Calu3 (cell line): ENCODE measurements at places on chromosomes 12 and 14. TPM values are rescaled to one million over a fixed set of nuclear protein-coding genes. Genes with fewer than 3 reads are reported as not detected.

The LGALS3 gene
- 429 and 672 TPM in 2 replicates for total RNA-seq

The PLEKHD1 gene
- 0.56 and 0.73 TPM in 2 replicates for total RNA-seq

The DCAF4 gene
- total RNA-seq: 20.8 and 21.6 TPM in 2 replicates

The MMP14 gene
- 7.8 and 10.5 TPM in 2 replicates for total RNA-seq

The FRS2 gene
- total RNA-seq: 27.5 and 34.5 TPM in 2 replicates

The NTF3 gene
- total RNA-seq: not detected in 2 replicates

The GALNT16 gene
- 2.5 and 4.0 TPM in 2 replicates for total RNA-seq

The TNFAIP2 gene
- 113 and 195 TPM in 2 replicates for total RNA-seq

The ZFYVE26 gene
- total RNA-seq: 19.9 and 22.5 TPM in 2 replicates

The FLVCR2 gene
- 0.61 and 1.4 TPM in 2 replicates for total RNA-seq

The KLRG1 gene
- total RNA-seq: 0.38 and 0.66 TPM in 2 replicates

The CAPZA3 gene
- total RNA-seq: 0.34 and 0.45 TPM in 2 replicates

The ARHGEF25 gene
- 2.2 and 4.7 TPM in 2 replicates for total RNA-seq

The NPC2 gene
- total RNA-seq: 122 and 142 TPM in 2 replicates

The FCF1 gene
- 58.0 and 60.9 TPM in 2 replicates for total RNA-seq

The OR6C1 gene
- total RNA-seq: not detected in 2 replicates

The ATL1 gene
- 3.1 and 4.9 TPM in 2 replicates for total RNA-seq

The SOX5 gene
- total RNA-seq: not detected in 2 replicates

The SAMD15 gene
- 0.52 and 1.1 TPM in 2 replicates for total RNA-seq

The CDKN3 gene
- total RNA-seq: 41.1 and 50.3 TPM in 2 replicates

The GPR84 gene
- total RNA-seq: not detected in 2 replicates

The MGP gene
- 0.64 TPM in 1 of 2 replicates, not detected in the other for total RNA-seq

The KRT83 gene
- not detected in 2 replicates for total RNA-seq

The TBC1D30 gene
- 21.4 and 29.4 TPM in 2 replicates for total RNA-seq

The HELB gene
- total RNA-seq: 9.4 and 9.6 TPM in 2 replicates

The RFLNA gene
- not detected in 2 replicates for total RNA-seq

The CCDC91 gene
- 25.6 and 30.9 TPM in 2 replicates for total RNA-seq

The MOK gene
- 89.7 and 107 TPM in 2 replicates for total RNA-seq

The TCL1A gene
- total RNA-seq: not detected in 2 replicates

The CAPRIN2 gene
- total RNA-seq: 48.5 and 52.2 TPM in 2 replicates

The PMCH gene
- total RNA-seq: not detected in 2 replicates

The KRT71 gene
- not detected in 2 replicates for total RNA-seq

The KRT75 gene
- not detected in 2 replicates for total RNA-seq

The GARIN6 gene
- not detected in 2 replicates for total RNA-seq

The ALX1 gene
- 2.5 and 2.9 TPM in 2 replicates for total RNA-seq

The CAMKK2 gene
- 34.0 and 35.7 TPM in 2 replicates for total RNA-seq

The CRACR2A gene
- total RNA-seq: 9.5 and 11.1 TPM in 2 replicates

The NOPCHAP1 gene
- total RNA-seq: 22.4 and 24.3 TPM in 2 replicates

The MANSC1 gene
- total RNA-seq: 71.8 and 74.5 TPM in 2 replicates

The GLS2 gene
- total RNA-seq: 1.9 and 2.7 TPM in 2 replicates

The ADAM20 gene
- 1.3 and 1.8 TPM in 2 replicates for total RNA-seq

The STAB2 gene
- total RNA-seq: not detected in 2 replicates

The GLI1 gene
- total RNA-seq: 0.54 and 0.61 TPM in 2 replicates

The PTPRR gene
- total RNA-seq: 34.3 and 39.1 TPM in 2 replicates

The BRMS1L gene
- 10.5 and 10.6 TPM in 2 replicates for total RNA-seq

The SLC6A15 gene
- total RNA-seq: not detected in 2 replicates

The RNASE7 gene
- not detected in 2 replicates for total RNA-seq

The HPD gene
- total RNA-seq: not detected in 2 replicates

The PPFIA2 gene
- total RNA-seq: 0.07 TPM in 1 of 2 replicates, not detected in the other

The RPS29 gene
- 948 and 1,051 TPM in 2 replicates for total RNA-seq

The TMX1 gene
- total RNA-seq: 53.8 and 56.3 TPM in 2 replicates
